ENCODE measurements at places on chromosomes 16 and 17.
A peak's percentile ranks its signal among the peaks of the same experiment; 100 is the strongest.

- DNase-seq: no peak
These were observed 448.1 kb upstream of the DYNLRB2 start for GRCh38 chr16:80092681-80093080.

DNA sequence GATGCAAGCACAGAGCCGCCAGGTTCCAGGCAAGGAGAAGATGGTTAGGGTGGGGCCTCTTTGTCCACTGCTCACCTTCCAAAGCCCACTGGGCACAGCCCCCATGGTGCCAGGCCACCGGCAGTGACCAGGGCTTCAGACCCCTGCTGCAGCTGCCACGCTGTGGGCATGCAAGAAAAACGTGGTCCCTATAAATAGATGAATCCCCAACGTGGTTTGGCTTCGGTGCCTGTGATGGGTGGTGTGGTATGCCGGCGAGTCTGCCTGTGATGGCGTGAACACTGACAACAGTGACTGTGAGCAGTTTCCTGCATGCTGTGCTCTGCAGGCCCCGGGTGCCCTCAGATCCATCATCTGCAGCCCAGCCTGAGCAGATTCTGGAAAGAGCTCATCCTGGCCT is 36.6 kb downstream of the RAB11FIP4 start:
- DNase-seq: no peak

GRCh38 chr17:7627250-7628121 is at the start of gene SAT2:
Gene SAT2 (minus strand): TSS chr17:7627821. CDS start chr17:7627635, 186 bp downstream.
- peak; percentile 93 for DNase-seq

- peak; percentile 9 for DNase-seq
These were observed 201.8 kb downstream of the SLC39A11 start for GRCh38 chr17:72890711-72891110.

GRCh38 chr17:76085066-76085730 is 6.2 kb downstream of the ZACN start:
- DNase-seq: no peak

DNA sequence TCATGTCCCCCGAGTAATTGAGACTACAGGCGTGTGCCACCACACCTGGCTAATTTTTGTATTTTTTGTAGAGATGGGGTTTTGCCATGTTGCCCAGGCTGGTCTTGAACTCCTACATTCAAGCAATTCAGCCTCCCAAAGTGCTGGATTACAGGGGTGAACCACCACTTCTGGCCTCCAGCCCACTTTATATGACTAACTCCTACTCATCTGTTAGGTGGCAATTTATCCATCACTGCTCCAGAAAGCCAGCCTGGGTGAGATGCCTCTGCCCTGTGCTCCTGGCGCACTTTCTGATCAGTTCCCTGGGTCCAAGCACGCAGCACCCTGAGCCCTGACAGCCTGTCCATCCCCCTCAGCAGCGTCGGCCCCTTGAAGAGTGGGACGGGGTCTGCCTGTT is 29.4 kb downstream of the ADAM11 start:
- DNase-seq: no peak

- DNase-seq: no peak
These were observed 443.9 kb downstream of the TMEM114 start for GRCh38 chr16:8146256-8147012.

GRCh38 chr17:8162997-8163977 is 539 bp upstream of the VAMP2 start:
- DNase-seq: no peak

DNA sequence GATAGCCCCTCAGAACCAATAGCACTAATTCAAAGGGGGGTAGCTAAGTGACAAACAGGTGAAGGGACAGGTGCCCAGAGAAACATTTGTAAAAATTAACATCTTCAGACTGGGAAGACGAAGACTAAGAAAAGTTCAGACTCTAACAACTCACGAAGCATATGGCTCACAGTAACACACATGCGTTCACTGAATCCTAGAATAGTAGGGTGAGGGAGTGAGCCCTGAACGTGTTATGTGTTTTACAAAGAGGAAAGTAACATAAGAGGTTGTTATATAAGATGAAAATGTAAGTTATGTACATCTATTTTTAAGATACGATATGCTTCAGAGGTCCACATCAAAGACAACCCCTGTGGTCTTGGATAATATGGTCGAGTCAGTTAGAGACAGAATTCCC is 15.2 kb downstream of the GSG1L2 start:
- no peak for DNase-seq

- DNase-seq: peak; percentile 68
These were observed 22.3 kb upstream of the ZNHIT3 start for GRCh38 chr17:36463916-36464764.

DNA sequence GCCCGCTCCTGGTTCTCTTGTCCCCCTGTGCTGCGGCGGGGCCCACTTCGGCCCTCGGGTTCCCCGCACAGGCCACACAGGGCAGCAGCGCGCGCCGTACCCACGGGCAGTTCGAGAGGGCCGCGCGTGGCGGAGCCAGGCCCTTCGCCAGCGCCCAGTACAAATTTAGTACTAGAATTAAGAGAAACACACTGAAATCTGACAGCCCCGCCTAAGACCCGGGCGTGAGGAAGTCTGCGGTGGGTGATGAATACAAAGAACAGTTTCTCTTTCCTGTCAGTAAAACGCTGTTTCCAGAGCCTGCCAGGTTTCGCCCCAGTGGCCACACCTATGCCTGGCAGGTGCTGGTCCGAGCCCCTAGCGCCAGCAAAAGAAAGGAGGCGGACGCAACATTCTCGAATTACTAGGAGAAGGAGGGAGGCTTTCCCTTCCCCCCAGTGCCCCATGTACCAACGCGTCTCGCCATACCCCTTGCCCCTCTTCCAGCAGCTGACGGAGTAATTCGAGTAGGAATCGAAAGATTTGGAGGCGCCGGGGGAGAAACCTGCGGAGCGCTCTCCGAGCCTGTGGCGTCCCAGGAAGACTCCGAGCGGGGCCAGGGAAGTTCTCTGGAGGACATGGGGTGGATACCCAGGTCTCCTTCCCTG is 591 bp upstream of the SLFN5 start:
- DNase-seq: peak; percentile 94

DNA sequence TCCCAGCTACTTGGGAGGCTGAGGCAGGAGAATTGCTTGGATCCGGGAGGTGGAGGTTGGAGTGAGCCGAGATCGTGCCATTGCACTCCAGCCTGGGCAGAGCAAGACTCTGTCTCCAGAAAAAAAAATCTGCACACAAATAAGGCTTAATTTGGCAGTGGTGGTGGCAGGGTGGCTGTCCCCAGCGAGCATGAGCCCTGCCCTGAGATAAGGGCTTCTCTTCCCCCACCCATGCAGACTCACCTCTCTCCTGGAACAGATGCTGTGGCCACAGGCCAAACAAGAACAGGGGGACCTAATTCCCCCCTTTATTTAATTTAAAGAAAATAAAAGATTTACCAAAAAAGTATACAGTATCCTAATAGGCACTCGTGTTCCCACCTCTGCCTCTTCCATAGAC is 157.2 kb downstream of the RAB11FIP4 start:
- no peak for DNase-seq

GRCh38 chr17:27995554-27995953 is 46.9 kb upstream of the NLK start:
- no peak for DNase-seq

GRCh38 chr16:84049403-84050060 is 6.9 kb upstream of the SLC38A8 start:
- DNase-seq: no peak

- no peak for DNase-seq
These were observed 236.6 kb downstream of the GSG1L start for GRCh38 chr16:27826893-27827289.

DNA sequence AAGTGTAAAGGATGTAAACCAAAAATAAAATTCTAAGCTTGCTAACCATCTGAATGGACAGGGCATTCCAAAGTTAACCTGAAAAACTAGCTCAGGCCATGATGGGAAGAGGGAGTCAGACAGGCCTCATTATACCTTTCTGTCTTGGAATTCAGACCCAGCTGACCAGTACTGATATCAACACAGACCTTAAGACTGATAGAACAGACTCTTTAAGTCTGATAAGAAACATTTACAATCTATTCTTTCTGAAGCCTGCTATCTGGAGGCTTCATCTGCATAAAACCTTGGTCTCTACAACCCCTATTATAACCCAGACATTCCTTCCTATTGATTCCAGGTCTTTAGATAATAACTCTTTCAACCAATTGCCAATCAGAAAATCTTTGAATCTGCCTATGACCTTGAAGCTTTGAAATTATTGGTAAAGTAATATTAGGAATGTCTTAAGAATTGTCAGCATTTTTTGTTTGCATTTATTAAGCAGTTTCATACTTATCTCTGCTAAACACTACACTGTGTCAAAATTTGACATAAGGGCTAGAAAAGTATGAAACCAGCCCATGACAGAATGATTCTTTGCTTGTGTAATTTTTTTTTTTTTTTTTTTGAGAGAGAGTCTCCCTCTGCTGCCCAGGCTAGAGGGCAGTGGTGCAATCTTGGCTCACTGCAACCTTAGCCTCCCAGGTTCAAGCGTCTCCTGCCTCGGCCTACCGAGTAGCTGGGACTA is 12.9 kb upstream of the PRSS54 start:
- no peak for DNase-seq

- no peak for DNase-seq
These were observed 11.6 kb downstream of the IL34 start for GRCh38 chr16:70657956-70658355.

DNA sequence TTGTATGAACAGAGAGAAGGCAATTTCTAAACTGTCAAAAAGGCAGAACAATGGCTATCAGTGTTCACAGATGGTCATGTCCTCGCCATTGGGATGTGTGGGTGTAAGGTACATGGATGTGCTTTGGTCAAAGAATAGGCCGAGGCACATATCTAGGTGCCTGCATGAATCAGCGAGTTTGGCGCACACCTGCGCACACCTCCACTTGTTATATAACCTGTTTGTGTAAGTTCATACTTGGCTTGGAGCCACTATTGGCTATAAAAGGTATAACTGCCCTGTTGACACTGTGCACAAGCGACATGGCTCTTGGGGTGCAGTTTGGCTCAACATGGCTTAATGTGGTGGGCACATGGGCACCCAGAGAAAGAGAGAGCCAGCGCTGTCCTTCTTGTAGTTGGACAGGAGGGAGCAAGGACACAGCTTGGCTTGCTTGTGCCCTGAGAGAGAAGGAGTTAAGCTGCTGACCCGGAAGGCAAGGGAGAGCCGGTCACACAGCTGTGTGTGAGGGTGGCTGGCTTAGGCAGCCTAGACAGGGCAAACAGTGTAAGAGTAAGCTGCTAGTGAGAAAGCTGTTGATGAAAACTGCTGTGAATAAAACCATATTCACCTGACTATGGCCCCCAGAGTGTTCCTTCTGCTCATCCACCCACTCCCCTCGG is 499.1 kb downstream of the KCNJ2 start:
- no peak for DNase-seq
